ENCODE measurements at places on chromosomes 5 and 9.
A peak's percentile ranks its signal among the peaks of the same experiment; 100 is the strongest.

GRCh38 chr5:112628214-112628980 lies 109.3 kb upstream of the APC start:
- DNase-seq, result no peak

- DNase-seq, result peak; percentile 2
These were observed 10.8 kb upstream of the BARX1 start for GRCh38 chr9:93965830-93966577.

DNA sequence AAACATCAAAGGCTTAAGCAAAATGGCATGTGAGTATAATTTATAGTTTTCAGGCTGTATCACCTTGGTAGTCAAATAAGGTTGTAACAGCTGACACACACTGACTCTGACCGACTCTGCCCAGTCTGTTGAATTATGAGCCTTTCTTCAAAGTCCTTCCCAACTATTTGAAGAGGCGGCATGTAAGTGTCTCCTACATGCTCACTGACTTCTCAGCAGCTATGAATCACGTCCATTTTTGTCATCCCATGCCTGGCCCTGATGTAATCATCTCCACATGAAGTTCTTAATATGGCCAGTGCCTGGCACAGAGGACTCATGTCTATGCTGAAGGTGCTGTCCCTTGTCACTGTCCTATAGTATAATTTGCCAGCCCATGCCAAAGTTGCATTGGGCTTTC lies 5.1 kb upstream of the PTBP3 start:
- DNase-seq, result peak; percentile 70

- no peak for DNase-seq
These were observed 17.4 kb downstream of the CDC42SE2 start for GRCh38 chr5:131281133-131281867.

DNA sequence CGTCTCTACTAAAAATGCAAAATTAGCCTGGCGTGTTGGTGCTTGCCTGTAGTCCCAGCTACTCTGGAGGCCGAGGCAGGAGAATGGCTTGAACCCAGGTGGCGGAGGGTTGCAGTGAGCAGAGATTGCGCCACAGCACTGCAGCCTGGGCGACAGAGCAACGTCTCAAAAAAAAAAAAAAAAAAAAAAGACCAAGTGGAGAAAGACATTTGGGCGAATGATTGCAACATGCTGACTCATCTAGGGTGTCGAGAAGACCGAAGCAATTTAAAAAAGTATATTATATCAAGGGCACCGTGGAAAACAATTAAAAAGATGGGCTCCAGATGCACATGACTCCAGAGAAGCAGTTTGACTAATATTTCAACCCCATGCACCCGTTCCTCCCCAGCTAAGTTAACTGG lies 9.2 kb downstream of the KLF4 start:
- peak; percentile 81 for DNase-seq

GRCh38 chr9:33378121-33378795 lies 24.1 kb downstream of the AQP7 start:
- no peak for DNase-seq

DNA sequence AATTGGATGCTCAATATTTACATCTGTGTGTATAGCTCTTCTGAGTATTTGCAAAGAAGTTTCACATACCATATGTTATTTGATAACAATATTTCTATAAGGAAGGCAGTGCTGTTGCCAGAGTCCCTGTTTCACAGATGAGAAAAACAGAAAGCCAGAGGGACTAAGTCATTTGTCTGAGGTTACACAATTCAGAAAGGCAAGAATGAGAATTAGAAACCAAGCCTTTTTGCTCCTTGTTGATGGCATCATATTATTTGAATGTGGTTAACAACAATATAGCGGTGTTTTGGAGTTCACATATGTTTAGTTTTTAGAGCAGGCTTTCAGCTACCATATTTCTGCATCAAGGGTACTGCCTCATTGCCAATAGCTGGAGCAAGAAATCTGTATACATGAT lies 110.9 kb upstream of the PRLR start:
- no peak for DNase-seq

DNA sequence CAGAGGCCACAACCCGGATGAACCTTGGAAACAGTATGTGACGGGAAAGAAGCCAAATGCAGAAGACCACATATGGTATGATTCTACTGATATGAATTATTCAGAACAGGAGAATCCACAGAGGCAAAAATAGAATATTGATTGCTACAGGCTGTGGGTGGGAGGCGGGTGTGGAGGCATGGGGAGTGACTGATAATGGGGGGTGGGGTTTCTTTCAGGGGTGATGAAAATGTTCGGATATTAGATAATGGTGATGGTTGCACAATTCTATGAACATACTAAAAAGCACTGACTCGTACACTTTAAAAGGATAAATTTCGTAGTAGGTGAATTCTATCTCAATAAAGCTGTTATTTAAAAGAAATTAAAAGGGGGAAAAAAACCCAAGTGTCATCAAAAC lies 10.7 kb downstream of the IL4 start:
- DNase-seq, result no peak

- DNase-seq, result no peak
These were observed 70.2 kb upstream of the ADAMTS2 start for GRCh38 chr5:179415291-179416060.

DNA sequence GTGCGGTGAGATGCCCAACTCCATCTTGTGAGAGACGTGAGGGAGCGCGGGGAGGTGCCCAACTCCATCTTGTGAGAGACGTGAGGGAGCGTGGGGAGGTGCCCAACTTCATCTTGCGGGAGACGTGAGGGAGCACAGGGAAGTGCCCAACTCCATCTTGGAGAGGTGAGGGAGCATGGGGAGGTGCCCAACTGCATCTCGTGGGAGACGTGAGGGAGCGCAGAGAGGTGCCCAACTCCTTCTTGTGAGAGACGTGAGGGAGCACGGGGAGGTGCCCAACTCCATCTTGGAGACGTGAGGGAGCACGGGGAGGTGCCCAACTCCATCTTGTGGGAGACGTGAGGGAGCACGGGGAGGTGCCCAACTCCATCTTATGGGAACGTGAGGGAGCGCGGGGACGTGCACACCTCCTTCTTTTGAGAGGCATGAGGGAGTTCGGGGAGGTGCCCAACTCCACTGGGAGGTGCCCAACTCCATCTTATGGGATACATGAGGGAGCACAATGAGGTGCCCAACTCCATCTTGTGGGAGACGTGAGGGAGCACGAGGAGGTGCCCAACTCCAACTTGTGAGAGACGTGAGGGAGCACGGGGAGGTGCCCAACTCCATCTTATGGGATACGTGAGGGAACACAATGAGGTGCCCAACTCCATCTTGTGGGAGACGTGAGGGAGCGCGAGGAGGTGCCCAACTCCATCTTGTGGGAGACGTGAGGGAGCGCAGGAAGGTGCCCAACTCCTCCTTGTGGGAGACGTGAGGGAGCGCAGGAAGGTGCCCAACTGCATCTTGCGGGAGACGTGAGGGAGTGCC lies 235.4 kb downstream of the CACNA1B start:
- DNase-seq, result no peak

- no peak for DNase-seq
These were observed 11.8 kb upstream of the UBE2D2 start for GRCh38 chr5:139549162-139549894.

- peak; percentile 53 for DNase-seq
These were observed 86.5 kb downstream of the CEMIP2 start for GRCh38 chr9:71681708-71682272.

DNA sequence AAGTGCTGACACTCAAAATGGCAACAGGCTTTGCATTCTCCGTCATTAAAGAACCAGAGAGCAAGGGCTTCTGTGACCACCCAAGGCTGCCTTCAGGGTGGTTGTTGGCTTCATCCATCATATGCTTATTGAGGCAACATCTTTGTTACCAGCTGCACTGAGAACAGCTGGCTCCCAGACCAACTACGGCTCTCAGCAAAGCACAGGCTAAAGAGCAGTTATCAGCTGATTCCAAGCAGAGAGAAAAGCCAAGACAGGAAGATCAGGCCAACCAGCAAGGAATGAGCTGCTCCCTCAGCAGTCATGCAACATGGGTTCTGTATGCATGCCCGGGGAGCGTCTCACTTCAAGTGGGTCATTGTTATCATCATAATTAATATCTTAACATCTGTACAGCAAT lies 358.9 kb downstream of the ACTL7B start:
- peak; percentile 36 for DNase-seq
